Astrocyte of the spinal cord (primary cell): ENCODE measurements at places on chromosomes 3 and 15.

- DNase-seq, result no peak
Observed at GRCh38 chr3:46544771-46545503, 21.2 kb downstream of the LRRC2 start.

DNA sequence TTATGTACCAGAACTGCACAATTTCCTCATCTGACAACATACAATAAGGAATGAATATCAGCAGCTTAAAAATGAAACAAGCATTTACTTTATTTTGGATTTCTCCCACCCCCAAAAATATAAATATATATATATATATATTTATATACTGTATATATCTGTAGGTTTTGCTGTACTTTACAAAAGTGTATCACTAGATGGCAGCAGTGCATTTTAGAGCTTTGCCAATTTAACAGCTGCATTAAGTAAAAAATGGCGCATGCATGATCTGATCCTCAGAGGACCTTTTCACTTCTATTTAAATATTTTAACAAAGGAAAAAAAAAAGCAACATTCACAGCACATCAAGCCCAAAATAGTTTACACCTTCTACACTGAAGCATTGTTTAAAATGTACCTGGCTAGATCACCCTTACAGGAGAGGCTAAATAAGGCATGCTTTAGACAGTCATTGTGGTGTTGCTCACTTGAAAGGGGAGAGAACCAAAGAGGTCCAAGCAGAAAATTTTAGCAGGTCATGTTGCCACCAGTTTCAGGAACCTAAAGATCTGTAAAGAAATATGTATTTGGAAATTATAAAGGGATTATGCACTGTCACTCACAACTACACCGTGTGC, 72.6 kb downstream of the NPTN start:
- DNase-seq, result peak; percentile 77

DNA sequence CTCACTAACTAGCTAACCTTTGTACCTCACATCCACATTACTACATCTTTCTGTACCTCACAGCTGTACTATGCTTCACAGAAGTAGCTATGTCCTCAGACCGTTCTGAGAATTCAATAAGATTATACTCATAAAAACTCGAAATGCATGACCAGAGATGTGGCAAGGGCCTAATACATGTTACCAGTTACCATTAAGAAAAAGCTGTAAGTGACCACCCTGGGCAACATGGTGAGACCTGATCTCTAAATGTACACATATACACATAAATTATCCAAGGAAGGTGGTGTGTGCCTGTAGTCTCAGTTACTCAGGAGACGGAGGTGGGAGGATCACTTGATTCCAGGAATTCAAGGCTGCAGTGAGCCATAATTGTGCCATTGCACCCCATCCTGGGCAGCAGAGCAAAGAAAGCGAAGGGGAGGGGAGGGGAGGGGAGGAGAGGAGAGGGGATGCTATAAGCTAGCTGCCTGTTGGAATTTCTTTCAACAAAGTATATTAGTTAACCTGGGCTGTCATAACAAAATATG, 482.6 kb upstream of the ZNF717 start:
- no peak for DNase-seq

DNA sequence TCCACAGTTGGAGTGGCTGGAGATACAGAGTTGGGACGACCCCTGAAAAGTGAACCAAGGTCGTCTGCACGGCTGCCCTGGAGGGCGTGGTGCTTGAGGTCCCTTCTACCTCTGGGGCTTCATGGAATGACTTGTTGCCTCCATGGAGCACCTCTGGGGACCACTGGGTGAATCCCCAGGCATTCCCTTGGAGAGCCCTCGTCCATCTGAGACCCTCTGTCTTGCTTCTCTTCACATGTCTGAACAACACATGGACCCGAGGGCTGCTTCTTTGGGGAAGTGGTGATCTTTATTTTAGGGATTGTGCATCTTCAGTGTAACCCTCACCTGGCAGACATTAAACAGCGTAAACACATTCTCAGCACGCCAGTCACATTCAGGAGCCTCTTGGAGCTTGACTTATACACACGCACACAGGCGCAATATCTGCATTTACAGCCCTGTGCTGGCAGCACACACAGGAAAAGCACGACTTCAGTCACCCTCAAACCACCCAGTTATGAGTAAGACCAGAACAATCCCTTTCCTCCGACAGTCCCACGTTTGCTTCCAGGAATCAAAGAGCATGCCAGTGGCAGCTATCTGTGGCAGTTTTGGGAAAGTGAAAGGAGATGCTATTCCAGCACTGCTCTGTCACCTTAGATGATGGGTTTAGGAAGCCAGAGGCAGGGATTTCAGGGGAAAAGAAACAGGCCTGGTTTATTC, 12.6 kb downstream of the FAM107A start:
- DNase-seq, result peak; percentile 75

GRCh38 chr3:70120357-70120966, 120.9 kb downstream of the SAMMSON start:
- peak; percentile 63 for DNase-seq
